ENCODE measurements at places on chromosomes 12 and 14.

- DNase-seq, result no peak
Measured at GRCh38 chr12:107661830-107662229, 23.8 kb upstream of the PWP1 start.

DNA sequence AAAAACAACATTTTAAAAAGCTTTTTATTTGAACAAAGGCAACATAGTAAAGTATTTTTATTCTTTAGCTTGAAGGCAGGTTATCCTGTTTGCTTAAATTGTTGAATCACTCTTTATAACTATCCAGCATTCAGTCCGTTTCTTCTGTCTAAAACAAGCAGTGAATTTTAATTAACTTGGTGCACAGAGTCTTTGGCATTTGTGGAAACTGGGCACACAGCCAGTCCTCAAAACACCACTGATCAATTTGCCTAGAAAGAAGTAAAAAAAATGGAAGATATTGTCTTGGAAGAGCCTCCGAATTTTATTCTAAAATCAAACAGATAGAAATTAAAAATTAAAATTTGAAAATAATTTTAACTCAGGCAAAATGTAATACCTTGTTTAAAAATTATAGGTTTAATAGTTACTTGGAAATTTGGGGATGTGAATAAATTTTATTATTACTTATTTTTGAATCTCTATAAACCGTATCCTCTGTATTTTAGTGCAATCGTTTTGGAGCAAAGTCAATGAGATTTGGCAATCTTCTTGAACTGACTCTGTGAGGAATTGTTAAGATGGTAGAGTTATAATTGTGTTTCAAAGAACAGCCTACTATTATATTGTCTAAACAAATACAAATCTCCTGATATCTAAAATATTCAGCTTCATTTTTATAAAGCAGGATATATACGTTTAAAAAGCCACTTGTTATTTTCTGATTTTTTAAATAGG, 927.0 kb downstream of the SLC16A7 start:
- no peak for DNase-seq

GRCh38 chr12:92034858-92035401, 110.7 kb downstream of the BTG1 start:
- DNase-seq, result peak; percentile 4

DNA sequence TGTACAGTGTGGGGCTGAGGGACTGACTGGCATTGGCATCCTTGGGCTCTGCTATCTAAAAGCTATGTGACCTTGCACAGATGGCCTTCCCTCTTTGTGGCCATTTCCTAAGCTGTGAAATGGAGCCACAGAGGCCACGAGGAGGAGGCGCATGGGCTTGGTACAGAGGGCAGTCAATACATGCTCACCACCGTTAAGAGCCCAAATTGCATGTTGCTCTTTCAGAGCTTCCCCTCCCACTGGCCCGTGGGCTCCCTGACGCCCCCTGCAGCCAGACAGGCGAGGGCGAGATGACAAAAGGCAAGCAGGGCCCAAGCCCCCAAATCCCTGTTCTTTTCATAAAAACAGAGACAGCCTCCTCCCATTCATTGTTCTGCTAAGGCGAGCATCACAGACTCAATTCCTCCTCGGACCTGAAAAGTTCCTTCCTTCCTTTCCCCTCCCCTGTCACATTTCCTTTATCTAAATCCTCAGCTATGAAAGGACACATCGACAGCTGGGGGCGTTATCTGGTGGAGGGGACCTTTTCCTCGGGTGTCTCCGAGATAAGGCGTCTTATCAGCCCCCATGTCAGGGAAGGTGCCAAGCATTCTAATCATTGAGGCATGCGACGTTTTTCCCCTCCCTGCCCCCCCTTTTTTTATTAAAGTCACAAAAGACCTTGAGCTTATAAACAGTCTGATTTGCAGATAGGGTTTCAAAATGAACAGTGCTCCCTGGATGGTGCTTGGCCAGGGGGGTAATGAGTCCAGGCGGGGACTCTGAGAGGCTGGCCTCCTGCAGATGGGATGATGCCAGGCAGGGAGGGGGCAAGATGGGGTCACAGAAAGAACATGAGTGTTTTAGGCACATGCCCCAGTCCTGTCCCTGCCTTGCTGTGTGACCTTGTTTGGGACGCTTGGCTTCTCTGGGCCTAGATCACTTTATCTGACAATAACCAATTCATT, 26.4 kb downstream of the FAM222A start:
- no peak for DNase-seq

GRCh38 chr12:57090490-57090889, 1.6 kb downstream of the NAB2 start:
- no peak for DNase-seq

GRCh38 chr14:95191445-95192199, 34.3 kb upstream of the DICER1 start:
- DNase-seq, result no peak

DNA sequence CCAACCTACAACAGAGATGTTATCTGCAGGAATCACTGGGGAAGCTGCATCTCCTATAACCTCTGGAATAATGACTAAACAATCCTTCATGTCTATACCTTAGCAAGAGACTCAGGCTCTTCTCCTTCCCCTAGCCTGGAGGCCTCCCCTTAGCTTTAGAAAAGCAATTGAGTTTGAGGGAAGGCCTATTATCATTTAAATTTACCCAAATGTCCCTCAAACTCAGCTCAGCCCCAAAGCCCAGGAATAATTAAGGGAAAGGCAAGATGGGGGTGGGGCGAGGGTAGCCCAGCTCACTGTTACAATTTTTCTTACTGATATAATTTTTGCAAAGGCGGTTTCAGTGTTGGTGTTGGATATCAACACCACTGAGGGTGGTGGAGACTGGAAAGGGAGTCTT, 151.4 kb upstream of the EEA1 start:
- no peak for DNase-seq

- no peak for DNase-seq
Measured at GRCh38 chr12:75507086-75507485, 4.3 kb downstream of the KRR1 start.

DNA sequence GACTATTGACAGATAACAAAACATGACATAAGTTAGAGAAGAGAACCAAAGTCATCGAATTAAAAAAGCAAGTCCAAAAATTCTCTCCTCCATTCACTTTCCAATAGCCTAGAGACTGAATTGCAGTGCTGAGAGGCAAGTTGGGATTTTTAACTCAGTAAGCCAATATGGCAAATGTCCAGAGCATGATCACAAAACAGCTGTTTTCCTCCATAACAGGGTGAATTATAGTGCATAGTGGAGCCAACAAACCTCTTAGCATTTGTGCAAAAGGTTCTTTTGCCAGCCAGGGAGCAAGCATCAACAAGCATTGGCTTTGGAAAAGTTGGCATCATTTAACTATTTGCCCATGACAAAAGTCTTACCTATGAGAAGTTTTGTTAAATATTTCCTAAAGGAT, 458.8 kb upstream of the NOVA1 start:
- no peak for DNase-seq

GRCh38 chr12:39205969-39206368, 237.0 kb downstream of the KIF21A start:
- DNase-seq, result peak; percentile 71

- DNase-seq, result no peak
Measured at GRCh38 chr14:61609191-61609843, 86.0 kb upstream of the HIF1A start.

DNA sequence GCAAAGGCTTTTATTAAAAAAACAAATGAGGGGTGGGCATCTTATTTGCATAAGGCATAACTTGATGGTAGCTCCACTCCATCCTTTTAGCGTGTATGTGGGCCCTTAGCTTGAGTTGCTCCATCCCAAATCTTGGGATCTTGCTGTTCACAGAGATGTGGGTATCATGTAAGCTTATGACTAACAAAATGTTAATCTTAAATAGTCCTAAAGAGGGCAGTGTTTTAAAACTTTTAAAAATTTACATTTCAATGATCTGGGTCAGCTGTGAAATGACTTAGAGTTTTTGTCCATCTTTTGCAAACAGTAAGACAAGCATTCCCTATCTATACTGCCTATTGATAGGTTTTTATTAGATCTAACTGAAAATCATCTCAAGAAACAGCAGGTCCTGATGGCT, 86.0 kb downstream of the SLCO1A2 start:
- peak; percentile 10 for DNase-seq

- DNase-seq, result no peak
Measured at GRCh38 chr12:107309020-107309419, 215.7 kb upstream of the CRY1 start.

DNA sequence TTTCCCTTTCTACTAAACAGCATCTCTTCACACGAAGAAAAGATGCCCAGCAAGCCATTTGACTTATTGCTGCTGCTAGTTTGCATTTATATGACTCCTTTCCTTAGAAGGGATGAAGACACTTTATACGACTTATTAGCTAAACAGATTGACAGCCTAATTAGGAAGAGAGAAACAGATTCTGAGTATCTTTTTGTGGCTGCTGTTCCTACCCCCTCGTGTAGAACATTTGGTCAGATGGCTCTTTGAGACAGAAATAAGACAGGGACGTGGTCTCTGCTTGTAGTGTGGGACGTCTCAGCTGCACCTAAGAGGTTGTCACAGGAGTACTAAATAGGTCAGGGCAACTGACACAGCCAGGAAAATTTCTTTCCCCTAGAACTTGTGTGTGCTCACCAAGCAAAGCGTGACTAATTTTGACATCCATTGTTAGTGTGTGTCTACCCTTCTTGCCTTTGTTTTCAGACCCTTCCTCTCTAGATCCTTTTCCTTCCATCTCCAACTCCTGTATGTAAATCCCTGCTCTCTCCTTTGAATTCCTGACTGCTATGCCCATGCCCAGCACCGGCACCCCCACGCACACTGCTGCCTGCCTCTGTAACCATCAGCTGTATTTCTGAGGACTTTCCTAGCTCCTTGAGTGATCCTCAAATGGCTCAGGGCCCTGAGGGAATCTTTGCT, 83.2 kb downstream of the DAD1 start:
- DNase-seq, result no peak

DNA sequence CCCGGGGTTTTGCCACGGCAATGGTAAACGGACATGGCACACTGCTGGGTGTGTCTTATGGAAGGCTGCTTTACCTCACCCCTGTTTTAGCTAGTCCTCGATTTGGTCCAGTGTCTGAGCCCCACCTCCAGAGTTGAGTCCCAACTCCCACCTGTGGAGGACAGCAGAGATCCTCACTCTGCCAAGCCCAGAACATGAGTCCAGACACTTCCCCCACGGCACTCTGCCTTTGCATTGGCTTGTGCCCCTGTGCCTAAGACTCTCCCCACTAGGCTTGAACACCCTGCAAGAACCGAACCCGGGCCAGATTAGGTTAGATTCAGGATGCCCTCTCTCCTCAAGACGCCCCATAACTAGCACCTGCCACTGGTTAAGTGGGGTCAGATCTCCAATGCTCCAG, 59.8 kb upstream of the C14orf180 start:
- DNase-seq, result no peak

DNA sequence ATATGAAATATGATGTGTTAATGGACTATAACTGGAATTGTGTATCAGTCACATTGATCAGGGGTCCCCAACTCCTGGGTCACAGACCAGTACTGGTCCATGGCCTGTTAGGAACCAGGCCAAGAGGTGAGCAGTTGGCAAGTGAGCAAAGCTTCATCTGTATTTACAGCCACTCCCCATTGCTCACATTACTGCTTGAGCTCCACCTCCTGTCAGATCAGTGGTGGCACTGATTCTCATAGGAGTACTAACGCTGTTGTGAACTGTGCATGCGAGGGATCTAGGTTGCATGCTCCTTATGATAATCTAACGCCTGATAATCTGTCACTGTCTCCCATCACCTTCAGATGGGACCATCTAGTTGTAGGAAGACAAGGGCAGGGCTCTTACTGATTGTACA, 72.3 kb downstream of the CDK17 start:
- no peak for DNase-seq

DNA sequence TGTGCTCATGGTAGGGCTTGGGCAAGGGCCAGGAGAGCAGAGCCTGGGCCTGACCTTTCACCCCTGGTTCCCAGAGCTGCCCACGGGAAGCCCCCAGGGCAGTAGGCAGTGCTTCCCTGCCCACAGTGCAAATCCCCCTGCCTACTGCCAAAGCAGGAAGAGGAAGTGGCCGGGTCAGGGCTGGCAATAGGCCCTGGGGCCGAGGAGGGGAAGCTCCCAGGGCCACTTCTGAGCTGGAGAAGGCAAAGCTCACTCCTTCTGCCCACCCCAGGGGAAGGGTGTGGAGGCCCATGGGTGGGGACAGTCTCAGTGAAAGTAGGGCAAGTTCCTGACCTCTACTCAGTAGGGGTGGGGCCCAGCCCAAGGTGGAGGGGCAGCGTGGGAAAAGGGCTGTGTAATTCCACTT, 5.4 kb upstream of the NR4A1 start:
- peak; percentile 66 for DNase-seq

GRCh38 chr12:43318021-43318420, 234.0 kb downstream of the ADAMTS20 start:
- DNase-seq, result peak; percentile 70

- DNase-seq, result no peak
Measured at GRCh38 chr12:38222011-38222410, 94.6 kb upstream of the ALG10B start.

DNA sequence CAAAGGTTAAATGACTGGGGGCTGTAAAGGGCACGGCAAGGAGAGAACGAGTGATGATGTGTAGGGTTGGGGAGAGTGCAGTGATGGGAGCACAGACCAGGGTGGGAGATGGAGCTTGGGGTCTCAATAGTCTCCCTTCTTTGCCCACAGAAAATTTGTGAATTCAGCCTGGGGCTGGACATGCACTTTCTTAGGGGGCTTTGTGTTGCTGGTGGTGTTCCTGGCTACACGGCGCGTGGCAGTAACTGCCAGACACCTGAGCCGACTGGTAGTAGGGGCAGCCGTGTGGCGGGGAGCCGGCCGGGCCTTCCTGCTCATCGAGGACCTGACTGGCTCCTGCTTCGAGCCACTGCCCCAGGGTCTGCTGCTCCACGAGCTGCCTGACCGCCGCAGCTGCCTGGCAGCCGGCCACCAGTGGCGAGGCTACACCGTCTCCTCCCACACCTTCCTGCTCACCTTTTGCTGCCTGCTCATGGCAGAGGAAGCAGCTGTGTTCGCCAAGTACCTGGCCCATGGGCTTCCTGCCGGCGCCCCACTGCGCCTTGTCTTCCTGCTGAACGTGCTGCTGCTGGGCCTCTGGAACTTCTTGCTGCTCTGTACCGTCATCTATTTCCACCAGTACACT, 1.7 kb downstream of the FITM1 start:
- no peak for DNase-seq

DNA sequence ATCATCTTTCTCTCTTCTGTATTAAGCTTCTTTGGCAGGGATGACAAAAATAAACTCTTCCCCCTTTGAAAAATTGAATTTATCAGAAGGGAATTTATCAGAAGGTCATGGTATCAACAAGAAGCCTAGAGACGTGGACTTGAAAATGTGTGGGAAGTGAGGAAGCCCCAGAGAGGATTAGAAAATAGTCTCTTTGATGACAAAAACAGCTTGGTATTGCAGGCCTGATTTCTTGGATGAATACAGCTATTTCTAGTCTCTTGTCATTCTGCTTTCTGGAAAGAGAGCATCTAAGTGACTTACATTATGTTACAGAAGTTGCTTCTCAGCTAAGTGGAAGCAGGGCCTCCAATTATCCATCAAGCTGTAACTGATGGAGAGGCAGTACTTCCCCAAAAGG, 111.1 kb downstream of the KITLG start:
- no peak for DNase-seq

DNA sequence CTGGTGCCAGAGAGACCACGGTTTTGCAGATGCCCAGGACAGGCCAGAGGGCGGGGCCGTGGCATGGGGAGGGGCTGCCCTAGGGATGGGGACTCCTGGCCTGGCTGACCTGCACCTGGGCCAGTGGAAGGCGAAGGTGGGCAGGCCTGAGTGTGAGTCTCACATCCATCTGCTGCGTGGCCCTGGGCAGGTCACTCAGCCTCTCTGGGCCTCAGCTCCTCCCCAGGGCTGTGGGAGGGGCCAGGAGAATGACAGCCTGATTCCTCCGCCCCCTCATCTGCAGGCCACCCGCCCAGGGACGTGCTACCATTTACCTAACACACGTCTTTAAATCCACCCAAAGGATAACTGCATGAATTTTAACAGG, 90.9 kb downstream of the GALNT9 start:
- no peak for DNase-seq
